CD4-positive, alpha-beta T cell treated with Interleukin-17A for 4 hours (primary cell): ENCODE measurements at places on chromosomes 7 and 10.

DNA sequence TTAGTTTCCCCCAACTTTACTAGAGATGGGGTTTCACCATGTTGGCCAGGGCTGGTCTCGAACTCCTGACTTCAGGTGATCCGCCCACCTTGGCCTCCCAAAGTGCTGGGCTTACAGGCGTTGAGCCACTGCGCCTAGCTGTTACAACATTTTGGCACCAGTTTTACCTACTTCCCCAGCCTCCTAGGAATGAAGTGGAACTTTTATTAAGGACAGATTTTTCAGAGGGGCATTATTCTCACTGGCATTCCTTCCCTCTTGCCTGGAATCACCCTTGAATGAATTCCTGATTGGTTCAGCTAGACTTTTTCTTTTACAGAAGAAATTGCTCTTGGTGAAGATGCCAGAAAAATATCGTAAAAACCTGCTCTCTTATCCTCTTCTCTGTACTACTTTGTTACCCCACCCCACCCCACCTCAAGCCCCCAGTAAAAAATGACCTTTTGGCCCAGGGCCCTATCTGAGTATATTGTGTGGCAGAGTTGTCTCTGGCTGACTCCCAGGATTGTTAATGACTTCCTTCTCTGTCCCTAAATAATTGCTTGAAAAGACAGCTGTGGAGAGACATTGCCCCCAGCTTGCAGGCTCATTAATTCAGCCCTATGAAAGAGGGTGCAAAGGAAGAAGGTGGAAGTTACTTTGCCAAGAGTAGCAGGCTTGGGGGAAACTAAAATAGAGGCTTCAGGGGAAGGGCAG, 189.6 kb downstream of the AUTS2 start:
- no peak for DNase-seq

- no peak for DNase-seq
Observed at GRCh38 chr10:23742368-23742767, 303.5 kb downstream of the OTUD1 start.

DNA sequence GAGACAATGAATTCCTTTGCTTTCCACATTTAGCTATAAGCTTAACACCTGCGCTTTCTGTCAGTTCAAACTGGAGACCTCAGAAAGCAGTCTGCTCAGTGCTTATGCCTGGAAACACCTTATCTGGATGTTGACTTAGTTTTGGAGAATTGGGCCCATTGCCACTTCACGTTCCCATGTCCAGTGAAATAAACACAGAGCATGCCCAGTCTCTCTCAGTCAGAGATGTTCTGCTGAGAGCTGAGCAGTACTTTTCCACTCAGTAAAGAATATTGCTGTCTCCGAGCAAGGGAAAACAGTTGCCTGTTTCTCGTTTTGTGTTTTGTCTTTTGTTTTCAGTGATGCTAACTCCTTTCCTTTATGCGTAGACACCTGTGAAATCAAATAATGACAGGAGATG, 83.2 kb upstream of the PRR15 start:
- no peak for DNase-seq

DNA sequence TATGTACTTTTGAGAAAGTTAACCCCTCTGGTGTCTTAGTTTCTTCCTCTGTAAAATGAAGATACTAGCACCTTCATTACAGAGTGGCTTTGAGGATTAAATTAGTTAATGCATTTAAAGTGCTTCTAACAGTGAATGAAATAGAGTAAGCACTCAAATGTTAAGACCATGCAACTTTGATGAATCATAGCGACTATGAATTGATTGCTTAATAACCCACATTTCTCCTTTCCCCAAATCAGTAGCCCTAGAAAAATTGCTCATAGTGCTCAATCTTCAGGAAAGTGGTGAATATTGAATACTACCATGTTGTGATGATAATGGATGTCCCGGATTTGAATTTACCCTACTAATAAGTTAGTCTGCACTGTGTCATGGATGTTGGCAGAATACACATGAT, 48.1 kb downstream of the CD36 start:
- DNase-seq, result no peak

- DNase-seq, result no peak
Observed at GRCh38 chr7:93923296-93923695, 1.8 kb downstream of the GNG11 start.

GRCh38 chr7:40356871-40357709, 222.3 kb downstream of the SUGCT start:
- no peak for DNase-seq

DNA sequence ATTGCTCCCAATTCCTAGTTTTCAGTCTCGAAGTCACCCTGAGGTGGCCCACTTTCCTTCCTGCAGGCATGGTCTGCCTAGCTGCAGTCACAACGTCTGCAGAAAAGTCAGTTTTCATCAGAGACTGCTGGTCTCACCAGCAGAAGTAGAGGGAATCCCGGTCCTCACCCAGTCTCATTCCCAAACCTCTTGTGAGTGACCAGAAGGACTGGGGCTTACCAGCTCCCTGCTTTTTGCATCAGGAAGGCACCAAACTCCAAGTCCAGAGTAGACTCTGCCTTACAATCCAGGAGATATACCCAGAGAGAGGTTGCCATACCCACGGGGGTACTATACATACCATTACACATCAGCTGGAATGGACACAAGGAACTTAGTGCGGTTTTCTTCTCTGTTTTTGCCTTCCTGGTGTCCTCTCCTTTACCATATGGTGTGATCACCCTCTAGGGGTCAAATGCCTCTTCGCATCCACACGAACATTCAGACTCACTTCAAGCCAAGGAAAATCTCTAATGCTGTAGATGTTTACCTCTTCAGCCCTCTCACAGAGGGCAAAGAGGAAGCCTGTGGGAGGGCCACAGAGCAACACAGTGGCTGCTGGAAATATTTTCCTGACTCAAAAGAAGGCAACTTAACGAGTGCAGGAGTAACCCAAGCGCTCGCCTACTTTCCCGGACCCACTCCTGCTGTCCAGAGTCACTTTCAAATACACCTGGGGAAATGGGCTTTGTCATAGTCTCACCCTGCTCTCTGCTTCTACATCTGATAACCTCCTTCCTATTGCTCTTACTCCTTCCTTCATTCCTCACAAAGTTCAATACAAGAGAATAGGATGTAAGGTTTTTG, 220.9 kb downstream of the C7orf25 start:
- DNase-seq, result no peak

DNA sequence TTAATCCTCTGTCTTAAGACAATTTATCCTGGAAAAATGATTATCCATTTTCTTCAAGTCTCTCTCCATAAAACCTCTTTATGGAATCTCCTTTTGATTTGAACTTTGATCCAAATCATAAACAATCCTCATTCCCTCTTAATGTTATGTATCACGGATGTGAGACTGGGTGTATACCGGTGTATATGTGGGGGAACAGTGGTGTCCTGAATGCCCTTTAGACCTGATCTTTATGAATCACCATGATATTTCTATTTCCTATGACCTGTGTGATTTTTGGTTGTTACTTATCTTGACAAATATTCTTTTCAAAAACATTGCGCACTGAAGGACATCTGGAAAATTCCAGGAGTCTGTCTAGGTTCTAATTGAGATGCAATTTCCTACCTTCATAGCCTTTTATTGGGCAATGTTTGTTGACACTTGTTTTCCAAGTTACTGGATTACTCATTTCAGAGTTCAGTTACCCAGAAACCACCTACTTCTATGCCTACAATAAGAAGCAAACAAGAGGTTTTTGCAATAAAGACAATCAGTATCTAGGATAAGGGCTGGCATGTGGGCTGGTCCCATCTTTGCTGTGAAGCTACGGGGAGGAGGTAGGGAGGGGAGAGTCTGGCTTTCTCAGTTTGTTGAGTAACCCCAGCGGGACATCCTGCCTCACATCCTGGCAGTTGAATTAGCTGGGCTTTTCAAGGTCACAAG, 190.4 kb downstream of the CTTNBP2 start:
- DNase-seq, result no peak

- no peak for DNase-seq
Observed at GRCh38 chr10:48251525-48252353, 22.8 kb downstream of the FRMPD2 start.

GRCh38 chr10:69879634-69880257, 78.0 kb downstream of the COL13A1 start:
- no peak for DNase-seq

- DNase-seq, result no peak
Observed at GRCh38 chr10:58952747-58953466, 223.5 kb upstream of the PHYHIPL start.

- DNase-seq, result no peak
Observed at GRCh38 chr10:132642732-132643008, 105.1 kb downstream of the INPP5A start.

DNA sequence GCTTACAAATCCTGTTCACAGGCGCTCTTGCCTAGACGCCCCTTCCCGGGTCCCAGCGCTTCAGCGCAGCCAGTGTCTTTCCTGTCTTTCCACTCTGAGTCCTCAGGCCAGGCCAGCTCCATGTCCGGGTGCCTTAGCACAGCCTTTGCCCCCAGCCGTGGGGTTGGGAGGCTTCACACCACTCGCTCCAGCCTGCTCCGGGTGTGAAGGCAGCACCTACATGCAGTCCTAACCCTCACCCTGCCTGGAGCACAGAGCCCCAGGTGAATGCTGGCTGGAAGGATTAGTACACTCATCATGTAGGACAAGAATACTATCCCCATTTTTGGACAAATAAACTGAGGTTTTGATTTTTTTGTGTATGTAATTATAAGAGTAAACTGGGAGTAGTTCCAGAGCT, 81.7 kb upstream of the TMEM72 start:
- no peak for DNase-seq

DNA sequence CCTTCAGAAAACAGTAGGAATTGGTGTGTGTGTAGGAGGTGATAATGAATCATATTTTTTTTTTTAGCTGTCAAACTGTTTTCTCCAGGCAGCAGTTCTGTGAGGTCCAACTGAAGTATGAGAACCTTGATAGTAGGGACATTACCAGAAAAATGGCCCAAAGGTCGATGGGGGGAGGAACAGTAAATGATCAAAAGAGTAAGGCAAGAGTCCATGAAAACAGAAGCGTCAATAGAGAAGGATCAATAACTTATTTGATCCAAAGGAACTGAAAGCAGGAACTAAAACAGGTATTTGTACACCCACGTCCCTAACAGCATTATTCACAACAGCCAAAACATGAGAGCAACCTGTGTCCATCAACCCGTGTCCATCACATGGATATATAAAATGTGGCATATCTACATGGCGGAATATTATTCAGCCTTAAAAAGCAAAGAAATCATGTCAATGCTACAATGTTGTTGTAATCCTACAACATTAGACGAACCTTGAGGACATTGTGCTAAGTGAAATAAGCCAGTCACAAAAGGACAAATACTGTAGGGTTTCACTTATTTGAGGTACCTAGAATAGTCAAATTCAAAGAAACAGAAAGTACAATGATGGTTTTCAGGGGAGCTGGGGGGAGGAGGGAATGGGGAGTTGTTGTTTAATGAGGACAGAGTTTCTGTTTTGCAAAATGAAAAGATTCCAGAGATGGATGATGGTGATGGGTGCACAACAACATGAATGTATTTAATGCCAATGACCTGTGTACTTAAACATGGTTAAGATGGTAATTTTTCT, 214.0 kb upstream of the KLF14 start:
- DNase-seq, result no peak
